ENCODE measurements at places on chromosomes 2 and 18. TPM values are rescaled to one million over a fixed set of nuclear protein-coding genes. Genes with fewer than 3 reads are reported as not detected.

DNA sequence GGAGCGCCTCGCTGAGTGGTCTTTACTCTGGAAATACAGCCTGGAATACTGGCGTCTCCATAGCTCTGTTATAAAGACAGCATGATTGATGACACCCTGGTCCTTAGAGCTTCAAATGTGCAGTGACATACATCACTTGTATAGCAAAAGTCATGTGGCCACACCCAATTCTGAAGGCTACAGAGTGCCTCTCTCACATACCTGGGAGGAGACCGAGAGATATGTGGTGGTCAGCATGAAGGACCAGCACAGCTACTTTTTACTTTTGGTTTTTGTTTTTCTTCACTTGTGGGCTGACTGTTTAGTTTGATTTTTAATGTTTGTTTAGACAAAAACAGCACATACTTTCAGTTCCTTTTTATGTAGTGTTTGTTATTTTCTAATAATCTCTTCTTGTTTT, 938.5 kb upstream of the SOX11 start:
- no peak for DNase-seq
- no peak overlapping the region for H3K4me3 ChIP-seq
- no peak overlapping the region for H3K27ac ChIP-seq

Gene ANKRD30B
- not detected for polyA plus RNA-seq

Gene PRSS56
- polyA plus RNA-seq = 0.15 TPM

Gene TRABD2A
- polyA plus RNA-seq = 0.97 TPM

Gene VAMP8
- 26.6 TPM for polyA plus RNA-seq

GRCh38 chr18:41073372-41073954, 881.6 kb upstream of the PIK3C3 start:
- H3K27me3 ChIP-seq = no peaks in the 10 kb centered on the region
- no peaks in the 10 kb centered on the region for H3K36me3 ChIP-seq
- H3K4me3 ChIP-seq = no peak overlapping the region
- no peaks in the 10 kb centered on the region for H3K4me1 ChIP-seq
- H3K27ac ChIP-seq = no peak overlapping the region

- DNase-seq = peak; percentile 55
- H3K27me3 ChIP-seq = no peaks in the 10 kb centered on the region
- H3K4me3 ChIP-seq = peak overlapping the region; percentile 93
These were observed 1.1 kb upstream of the MAT2A start for GRCh38 chr2:85537600-85538506.

- H3K36me3 ChIP-seq = no peaks in the 10 kb centered on the region
- H3K27me3 ChIP-seq = no peaks in the 10 kb centered on the region
- no peak overlapping the region for H3K27ac ChIP-seq
- H3K4me3 ChIP-seq = no peak overlapping the region
These were observed 285.4 kb downstream of the LPIN1 start for GRCh38 chr2:12031866-12032265.

GRCh38 chr18:7105943-7106342, 11.7 kb downstream of the LAMA1 start:
- no peaks in the 10 kb centered on the region for H3K27me3 ChIP-seq
- DNase-seq = no peak
- no peak overlapping the region for H3K27ac ChIP-seq
- no peak overlapping the region for H3K4me3 ChIP-seq
- no peaks in the 10 kb centered on the region for H3K36me3 ChIP-seq
